ENCODE measurements at places on chromosomes 4 and X.

DNA sequence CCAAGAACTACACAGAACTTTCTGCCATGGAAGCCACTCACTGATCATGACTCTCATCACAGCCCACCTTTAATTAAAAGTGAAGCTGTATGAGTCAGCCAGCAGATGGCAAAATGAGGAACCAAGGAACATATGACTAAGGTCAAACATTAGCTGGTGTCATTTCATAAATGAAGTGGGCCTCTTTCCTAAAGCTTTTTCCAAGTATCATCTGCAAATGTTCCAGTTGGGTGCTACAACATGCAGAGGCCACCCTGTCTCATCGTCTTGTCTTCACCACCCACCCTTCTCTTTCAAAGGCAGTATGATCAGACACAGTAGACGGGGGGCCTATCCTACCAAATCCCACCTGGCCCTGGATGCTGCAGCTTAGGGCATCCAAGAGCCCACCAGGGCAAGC is 9.2 kb upstream of the EOLA1 start:
- no peak for DNase-seq

DNA sequence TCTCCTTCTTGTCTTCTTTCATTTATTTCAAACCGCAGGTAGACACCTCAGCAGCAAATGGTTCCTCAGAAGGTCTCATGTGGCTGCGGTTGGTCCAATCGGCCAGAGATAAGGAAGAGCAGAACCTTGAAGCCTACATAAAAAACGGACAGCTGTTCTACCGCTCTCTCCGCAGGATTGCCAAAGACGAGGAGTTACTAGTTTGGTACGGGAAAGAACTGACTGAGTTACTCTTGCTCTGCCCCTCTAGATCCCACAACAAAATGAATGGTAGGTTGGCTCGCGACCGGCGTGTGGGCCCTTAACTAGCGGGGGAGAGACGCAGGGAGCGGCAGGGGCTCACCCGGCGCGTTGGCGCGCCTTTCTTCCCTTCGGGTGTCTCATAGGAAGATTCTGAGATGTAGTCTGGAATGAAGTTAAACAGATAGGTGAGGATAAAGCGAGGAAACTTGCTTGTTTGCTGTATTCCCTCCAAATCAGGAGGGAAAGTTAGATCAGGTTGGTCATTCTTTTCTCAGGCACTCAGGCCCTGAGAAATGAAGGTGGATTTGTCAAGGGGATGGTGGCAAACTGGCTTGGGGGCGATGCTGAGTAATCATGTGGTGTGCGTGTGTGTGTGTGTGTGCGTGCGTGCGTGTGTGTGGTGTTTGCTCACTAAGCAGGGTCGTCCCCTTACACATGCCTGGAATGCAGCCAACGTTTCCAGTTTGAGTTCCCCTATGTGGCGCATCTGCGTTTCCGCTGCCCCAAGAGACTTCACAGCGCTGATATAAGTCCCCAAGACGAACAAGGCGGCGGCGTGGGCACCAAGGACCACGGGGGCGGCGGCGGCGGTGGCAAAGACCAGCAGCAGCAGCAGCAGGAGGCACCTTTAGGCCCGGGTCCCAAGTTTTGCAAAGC is 4.2 kb downstream of the PRDM8 start:
- no peak for DNase-seq

- DNase-seq: no peak
Measured at GRCh38 chr4:112266823-112267222, 18.9 kb downstream of the TIFA start.

- no peak for DNase-seq
Measured at GRCh38 chrX:98646351-98646750, 1762.6 kb downstream of the RPA4 start.

GRCh38 chrX:120793098-120793497 is 82.6 kb downstream of the CT47B1 start:
- no peak for DNase-seq

DNA sequence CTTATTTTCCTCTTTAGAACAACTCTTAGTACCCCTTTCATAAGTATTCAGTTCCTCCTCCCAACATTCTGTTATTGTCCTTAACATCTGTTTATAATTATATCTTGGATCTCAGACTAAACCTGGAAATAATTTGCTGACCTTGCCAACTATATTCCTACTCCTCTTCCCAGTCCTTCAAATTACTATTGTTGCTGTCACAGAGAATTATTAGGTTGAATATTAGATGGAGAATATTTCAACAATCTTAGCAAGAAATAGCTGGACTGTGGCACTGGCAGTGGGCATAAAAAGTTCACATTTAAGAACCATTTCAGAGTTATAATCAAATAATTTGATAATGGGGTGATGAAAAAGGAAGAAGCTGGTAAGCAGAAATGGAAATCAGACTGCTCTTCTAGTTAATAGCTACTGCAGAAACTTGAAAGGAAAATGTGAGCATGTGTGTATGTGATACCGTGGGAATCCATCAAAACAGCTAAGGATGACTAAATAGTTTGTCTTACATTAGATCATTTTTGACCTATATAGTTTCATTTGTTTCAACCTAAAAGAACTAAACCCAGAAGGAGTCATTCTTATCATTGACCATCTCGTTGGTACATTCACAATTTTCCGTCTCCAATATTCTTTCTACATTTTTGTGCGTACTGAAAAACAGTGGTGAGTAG is 43.3 kb upstream of the PRDM8 start:
- no peak for DNase-seq

DNA sequence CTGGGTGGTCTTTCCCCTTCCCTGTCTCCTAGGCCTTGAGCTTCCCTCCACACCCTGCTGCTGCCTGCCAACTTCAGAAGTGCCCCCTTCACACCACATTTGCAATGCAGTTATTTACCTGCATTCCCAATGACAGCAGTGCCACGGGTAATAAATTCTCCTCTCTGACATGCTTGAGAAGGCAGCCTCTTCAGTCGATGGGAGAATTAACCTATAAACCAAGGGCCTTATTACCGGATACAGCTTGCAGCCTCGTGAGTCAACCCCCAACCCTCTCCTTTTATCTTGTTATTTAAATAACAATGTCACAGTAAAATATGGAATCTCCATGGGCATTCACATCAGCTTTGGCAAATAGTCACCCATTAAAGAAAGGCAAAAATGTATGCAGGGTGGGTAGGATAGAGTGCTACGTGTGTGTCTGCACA is 34.7 kb upstream of the LGI2 start:
- peak; percentile 88 for DNase-seq

GRCh38 chr4:183657564-183657963 is 1.4 kb downstream of the RWDD4 start:
- DNase-seq: no peak

GRCh38 chr4:169437299-169438047 is 166.7 kb upstream of the SH3RF1 start:
- DNase-seq: no peak

- no peak for DNase-seq
Measured at GRCh38 chr4:43348591-43348990, 456.1 kb downstream of the GRXCR1 start.

All from NCI-H2029 treated with DMSO at 0.1 percent for 48 hours (cell line).